ENCODE measurements at places on chromosomes 3 and 15.

GRCh38 chr15:96336108-96336595, 5.7 kb downstream of the NR2F2 start:
- DNase-seq, result no peak

- no peak for DNase-seq
Observed at GRCh38 chr3:12934431-12934830, 93.1 kb upstream of the RPL32 start.

DNA sequence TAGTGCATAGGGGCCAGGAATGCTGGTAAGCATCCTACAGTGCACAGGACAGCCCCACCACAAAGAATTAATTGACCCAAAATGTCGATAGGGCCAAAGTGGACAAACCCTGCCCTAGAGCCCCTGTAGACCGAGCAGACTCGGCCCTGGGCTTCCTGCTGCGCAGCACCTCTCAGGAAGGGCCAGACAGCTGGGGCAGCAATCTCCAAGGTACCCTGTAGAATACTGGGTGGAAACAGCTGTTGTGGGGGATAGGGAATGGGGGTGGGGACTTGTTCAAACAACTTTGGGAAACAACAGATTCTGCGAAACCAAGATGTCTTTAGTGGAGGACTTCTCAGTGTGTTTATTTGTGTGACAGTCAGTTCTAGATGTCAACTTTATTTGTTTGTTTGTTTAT, 67.1 kb downstream of the MRPL46 start:
- DNase-seq, result no peak

DNA sequence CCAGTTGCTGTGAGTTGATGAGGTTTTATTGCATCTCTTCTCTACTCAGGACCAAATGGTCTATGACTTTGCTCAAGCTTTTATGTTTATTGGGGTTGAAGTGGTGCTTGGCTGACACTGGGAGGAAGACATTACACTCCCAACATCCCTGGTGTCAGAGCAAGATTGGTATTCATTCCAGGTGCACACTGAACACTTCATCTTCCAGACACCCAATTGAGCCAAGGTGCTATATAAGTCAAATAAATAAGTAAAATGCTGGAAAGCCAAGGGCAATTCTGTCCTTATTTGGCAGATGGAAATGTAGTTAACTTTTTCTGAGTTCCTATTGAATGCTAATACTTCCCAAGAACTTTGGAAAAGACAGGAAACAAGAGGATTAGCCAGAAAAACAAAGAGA, 53.2 kb upstream of the CDV3 start:
- DNase-seq, result no peak

DNA sequence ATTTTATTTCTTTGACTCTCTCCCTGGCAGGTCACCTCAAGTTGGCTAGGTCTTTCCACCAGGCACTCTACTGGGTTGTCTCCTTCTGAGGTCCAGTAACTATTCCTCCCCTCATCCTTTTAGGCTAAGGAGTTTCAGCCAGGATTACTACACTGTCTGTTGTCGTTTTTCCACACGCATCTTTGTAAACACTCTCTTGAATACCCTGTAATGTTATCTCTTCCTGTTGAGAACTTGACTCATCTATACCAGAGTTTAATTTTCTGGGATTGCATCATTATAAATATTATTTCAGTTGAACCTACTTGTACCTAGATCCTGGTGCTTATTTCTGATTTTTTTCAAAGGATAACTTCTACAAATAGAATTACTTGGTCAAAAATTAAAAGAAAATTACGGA, 138.3 kb downstream of the SQOR start:
- DNase-seq, result no peak
